GM13976 (cell line): ENCODE measurements at places on chromosomes 16 and 17.

DNA sequence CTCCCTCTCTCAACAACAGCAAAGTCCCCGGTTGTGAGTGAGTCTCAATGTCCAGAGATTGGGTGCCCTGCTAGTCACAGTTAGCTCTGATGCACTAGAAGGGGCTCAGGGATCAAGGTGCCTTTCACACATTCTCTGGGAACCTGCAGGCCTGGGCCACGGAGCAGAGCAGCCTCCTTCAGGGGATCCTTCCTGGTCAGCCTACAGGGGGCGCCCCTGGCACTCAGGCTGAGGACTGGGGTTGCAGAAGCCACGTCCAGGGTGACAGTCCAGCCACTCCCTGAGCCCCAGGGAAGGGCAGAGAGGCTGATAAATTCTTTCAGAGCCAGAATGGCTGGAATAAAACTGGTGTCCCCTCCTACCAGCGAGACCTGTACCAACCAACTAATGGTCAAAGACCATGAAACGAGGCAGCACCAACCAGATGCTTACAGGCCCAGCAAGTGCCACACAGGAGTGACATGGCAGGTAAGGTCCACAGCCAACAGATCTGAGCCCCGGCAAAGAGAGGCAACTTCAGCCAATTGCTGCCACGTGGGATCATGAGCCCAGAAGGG is 43.5 kb downstream of the ST3GAL2 start:
- peak; percentile 85 for DNase-seq

DNA sequence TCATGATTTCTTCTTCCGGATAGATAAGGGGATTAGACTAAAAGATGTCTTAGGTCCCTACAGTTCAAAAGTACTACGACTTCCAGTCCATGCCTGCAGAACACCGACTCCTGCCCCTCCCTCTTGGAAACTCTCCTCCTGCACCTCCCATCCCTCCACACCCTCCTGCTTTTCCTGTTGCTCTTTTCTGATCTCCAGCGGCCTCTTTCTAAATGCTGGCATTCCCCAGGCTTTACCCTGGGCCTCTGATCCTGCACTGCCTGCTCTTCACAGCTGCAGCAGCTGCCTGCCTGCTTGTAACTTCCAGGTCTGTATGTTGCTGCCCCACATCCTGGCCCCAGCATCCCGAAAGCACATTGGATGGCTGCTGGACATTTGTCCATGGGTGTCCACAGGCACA is 154.2 kb downstream of the KCNJ12 start:
- DNase-seq = no peak

GRCh38 chr16:51523400-51523799 is 372.3 kb upstream of the SALL1 start:
- no peak for DNase-seq

DNA sequence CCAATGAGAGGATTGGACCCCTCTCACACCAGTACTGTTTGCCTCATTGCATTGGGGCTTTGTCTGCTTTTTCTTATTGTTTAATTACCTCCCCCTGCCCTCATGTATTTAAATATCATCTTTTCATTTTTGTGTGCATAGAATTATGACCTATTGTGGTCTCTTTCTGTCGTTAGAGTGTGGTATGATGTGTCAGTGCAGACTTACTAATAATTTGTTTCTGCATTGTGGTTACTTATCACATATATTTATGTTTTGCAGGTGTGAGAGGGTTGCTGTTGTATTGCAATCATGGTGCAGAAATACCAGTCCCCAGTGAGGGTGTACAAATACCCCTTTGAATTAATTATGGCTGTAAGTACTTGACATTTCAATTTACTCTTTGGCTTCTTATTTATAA is 2.5 kb downstream of the SEC14L1 start:
- DNase-seq = no peak

DNA sequence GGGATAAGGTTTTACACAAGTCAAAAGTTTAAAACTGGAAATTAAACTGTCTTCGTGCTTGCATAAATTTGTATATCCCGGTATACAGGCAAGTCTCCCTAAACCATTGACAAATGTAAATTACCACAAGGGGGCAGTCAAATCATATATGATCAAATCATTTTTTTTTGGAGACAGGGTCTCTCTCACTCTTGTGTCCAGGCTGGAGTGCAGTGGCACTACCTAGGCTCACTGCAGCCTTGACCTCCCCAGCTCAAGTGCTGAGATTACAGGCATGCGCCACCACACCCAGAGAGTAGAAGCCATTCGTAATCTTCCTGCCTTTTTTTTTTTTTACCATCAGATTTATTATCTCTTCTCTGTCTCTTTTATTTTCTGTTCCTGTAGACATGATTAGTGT is 18.5 kb downstream of the TOP2A start:
- DNase-seq = no peak

- DNase-seq = peak; percentile 89
Observed at GRCh38 chr17:49217651-49218413, 7.3 kb downstream of the ABI3 start.

DNA sequence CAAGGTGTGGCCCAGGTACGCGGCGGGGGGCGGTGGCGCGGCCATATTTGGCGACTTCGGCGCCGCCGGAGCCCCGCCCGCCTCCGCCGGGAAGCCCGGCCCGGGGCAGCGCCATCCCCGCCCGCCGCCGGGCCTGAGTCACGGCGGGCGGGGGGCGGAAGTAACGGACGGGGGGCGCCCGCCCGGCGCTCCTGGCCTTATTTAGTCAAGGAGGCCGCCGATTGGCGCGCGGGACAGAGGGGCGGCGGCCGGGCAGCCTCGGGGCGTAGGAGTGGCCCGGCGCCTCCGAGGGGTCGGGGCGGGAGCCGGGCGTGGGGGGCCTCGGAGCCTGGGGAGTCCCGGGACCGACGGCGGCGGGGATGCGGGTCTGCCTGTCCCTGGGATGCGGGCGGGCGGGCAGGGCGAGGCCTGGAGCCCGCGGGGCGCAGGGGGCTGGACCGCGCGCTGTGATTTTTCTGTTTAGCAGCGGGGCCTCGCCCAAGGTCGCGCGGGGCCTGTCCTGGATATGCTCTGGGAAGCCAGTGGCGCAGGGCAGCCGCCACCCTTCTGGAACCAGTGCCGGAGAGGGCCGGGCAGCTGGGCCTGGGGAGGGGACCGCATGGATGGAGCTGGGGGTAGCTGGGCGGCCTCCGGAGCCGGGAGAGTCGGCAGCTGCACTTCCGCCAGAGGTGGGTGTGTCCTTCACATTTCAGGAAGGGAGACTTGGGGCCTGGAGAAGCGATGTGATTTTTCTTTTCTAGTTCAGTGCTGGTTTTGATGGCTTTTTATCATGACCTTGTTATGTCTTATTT is 2.3 kb upstream of the ACTG1 start:
- DNase-seq = peak; percentile 87

DNA sequence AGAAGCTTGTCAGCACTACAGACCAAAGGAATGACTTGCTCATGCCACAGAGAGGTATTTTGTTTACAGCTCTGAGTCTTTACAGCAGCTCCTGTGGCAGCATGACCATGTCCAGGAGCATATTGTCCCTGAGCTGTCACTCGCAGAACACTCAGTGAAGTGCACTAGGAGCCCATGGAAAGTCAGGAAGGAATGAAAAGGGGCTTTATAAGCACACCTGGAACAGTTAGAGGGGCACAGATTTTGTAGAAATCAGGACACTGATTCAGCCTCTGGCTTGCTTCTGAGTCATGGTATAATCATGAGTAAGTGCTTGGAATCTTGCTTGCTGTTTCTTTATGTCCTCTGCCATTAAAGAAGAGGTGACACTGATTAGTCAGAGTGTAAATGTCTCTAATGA is 41.0 kb downstream of the TADA2A start:
- no peak for DNase-seq

DNA sequence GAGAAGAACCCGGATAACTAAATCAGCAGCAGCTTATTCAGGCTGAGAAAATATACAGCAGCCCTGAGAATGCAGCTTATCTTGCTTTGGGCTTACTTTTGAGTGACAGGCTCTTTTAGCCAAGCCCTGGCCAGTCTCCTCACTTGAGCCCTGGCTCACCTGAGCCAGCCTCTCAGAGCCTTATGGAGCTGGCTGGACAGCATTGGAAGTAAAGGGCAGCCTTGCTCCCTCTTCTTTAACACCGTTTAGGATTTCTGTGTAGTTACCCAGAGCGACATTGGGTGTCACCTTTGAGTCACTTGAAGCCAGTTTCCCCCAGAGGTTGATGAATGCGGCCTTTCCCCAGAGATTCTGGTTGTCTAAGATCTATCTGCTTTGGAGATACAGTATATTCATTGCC is 7.7 kb upstream of the NPIPB2 start:
- DNase-seq = peak; percentile 85

DNA sequence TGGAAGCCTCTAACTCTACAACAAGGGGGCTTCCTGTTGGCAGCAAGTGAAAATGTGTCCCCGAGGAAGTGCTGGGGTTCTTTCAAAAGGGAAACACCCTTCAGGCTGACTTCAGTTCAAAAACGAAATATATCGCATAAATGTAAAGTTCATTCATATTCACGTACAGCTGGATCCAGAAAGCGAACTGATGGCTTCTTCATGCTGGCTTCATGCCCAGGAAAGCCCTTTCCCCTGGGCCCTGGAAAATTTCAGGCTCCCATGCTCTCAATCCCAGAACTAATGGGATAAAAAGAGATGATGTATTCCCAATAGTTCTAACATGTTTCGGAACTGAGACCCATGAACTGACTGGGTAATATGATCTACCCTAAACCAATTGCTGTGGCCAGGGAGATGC is 104.7 kb upstream of the CDH13 start:
- no peak for DNase-seq

- DNase-seq = no peak
Observed at GRCh38 chr16:14121142-14121541, 50.0 kb downstream of the MRTFB start.

DNA sequence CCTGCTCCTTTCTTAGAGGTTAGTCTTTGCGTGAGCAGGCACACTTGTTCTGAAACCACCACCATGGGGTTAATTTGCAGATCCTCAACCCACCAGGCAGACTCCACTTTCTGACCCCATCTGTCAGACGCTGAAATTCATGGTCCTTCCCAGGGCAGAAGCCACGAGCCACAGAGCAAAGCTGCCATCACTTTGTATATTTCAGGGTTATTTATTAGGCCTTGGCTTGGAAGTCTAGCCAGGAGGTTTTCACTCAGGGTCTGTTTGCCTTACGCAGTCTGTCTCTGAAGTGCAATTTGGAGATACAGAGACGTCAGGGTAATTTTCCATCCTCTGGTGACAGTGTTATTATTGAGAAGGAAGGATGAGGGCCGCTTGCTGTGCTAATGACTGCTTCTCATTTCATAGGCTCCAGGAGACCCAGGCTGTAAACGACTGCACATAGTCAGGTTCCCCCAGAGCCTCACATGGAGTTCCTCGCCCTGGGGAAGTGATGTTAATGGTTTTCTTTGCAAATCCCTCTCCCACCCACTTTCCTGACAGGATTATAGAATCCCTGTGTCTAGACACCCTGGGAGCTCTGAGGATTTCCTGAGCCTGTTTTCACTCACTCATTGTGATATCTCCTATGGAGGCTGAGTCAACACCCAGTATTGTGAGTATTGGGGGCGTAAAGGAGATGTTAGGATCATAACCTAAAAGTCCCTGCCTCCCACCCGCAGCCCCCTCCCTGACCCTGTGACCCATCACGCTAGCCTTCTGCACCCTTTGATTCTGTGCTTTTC is 269.0 kb downstream of the ABCC12 start:
- DNase-seq = no peak

DNA sequence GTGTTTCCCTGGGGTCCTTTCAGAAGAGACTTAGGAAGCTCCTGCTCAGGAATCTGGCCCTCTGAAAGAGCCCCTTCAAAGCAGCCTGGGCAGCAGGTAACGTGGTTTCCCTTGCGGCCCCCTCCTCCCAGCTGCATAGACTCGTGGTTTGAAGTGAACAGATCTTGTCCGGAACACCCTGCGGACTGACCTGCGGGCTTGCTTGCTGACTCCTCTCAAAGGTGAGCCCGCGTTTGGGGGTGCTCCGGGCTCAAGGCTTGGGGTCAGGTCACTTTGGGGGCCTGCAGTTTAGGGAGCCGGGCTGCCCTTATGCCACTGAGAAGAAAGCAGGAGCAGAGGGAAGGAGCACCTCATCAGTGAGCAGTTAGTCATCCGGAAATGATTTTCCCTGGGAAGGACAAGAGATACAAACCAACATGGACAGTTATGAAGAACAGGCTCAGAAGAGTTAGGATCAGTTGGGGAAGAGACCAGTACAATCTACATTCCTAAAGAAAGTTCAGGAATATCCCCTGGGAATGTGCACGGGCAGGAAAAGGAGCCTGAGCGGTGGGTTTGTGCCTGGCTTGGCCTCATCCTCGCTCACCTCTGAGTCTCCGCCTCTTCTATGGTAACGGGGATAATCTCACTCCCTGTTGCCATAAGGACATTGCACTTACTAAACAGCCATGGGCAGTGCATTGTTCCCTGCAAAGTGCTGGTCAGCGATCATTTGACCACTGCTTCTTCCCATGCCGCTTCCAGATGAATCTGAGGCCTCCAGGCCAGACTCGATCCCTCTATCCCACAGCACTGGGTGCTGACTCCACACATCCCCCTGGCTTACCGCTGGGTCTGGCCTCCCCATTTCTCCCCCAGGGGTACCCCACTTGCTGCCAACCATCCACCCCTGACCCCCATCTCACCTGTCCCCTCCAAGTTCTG is 10.0 kb downstream of the LDHD start:
- DNase-seq = peak; percentile 16

- DNase-seq = no peak
Observed at GRCh38 chr17:37218849-37219248, 156.9 kb upstream of the C17orf78 start.

DNA sequence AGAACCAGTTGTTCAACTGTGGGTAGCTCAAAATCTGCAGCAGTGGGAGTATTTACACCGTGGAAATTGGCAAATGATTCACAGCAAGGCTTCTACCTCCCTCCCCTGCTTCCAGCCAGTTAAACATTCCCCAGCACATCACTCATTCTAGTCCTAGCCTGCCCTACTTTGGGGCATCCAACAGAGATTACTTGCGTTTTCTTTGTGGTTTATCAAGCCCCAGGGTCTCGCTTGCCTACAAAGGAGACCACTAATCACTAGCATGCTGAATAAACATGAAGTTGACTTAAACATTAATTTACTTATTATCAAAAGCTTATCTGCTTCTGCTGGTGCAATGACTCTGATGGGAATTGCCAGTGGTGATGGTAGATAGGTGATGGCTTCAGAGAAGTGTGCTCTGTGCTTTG is 94.5 kb downstream of the MARF1 start:
- no peak for DNase-seq

DNA sequence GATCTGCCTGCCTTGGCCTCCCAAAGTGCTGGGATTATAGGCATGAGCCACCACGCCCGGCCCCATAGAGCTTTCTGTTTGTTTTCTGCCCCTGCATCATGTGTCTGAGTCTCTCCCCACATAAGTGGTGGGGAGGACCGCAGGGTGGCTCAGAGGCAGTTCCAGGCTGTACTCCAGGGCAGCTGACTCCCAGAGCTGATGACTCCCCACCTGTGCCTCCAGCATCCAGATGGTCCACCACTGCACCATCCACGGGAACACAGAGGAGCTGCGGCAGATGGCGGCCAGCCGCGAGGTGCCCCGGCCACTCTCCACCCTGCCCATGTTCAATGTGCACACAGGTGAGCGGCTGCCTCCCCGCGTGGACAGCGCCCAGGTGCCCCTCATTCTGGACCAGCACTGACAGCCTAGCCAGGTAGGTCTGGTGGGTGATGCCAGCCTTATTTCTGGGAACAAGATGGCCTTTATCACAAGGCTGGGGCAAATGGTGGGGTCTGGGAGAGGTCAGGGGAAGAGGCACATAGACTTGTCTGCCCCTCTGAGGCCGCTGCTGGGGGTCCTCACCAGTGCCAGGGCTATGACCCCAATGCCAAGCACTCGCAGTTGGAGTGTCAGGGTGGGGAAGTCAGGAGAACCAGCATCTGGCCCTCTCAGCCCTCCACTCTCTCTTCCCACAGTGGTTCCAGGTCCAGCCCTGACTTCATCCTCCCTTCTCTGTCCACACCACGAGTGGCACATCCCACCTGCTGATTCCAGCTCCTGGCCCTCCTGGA is 9.4 kb downstream of the SGCA start:
- DNase-seq = no peak

- DNase-seq = peak; percentile 62
Observed at GRCh38 chr17:2239882-2240430, 63.6 kb downstream of the SMG6 start.
